ENCODE measurements at places on chromosomes 5 and 9.
A peak's percentile ranks its signal among the peaks of the same experiment; 100 is the strongest.

DNA sequence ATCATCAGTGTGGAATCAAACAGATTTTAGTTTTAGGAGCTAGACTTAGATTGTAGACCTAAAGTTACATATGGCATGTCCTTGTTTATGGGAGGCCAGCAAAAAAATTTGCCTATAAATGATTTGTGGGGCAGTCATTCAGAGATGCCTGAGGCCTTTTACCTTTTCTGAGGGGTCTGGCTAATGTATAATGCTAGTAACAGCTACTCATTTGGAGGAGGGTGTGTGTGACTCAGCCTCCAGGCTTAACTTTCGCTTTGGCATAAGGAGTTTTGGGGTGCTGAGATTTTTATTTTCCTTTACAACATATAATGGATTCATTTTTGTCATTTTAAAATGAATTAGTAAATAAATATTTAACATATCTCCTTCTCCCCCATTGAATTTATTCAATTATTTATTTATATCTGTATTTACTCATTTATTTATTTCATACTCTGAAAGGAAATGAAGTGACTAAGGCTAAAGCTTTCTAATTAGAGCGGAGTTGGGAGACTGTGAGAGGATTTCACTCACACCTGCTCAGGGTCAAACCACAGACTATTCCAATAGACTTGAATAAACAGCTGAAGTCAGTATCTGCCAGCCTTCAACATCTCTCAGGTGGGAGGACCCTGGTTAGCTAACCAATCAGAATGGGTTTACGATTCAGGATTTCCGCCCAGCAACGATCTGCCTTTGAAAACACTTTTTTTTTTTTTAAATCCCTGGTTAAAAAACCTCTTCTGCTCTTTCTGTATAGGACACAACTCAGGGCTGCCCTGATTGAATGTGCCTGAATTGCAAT, 487.5 kb upstream of the SGCD start:
- no peak for DNase-seq

GRCh38 chr5:29462241-29462640, 1731.2 kb upstream of the CDH6 start:
- DNase-seq: no peak

GRCh38 chr5:127471211-127471610, 46.2 kb upstream of the PRRC1 start:
- no peak for DNase-seq

- no peak for DNase-seq
Measured at GRCh38 chr9:38107811-38108304, 38.8 kb upstream of the SHB start.

DNA sequence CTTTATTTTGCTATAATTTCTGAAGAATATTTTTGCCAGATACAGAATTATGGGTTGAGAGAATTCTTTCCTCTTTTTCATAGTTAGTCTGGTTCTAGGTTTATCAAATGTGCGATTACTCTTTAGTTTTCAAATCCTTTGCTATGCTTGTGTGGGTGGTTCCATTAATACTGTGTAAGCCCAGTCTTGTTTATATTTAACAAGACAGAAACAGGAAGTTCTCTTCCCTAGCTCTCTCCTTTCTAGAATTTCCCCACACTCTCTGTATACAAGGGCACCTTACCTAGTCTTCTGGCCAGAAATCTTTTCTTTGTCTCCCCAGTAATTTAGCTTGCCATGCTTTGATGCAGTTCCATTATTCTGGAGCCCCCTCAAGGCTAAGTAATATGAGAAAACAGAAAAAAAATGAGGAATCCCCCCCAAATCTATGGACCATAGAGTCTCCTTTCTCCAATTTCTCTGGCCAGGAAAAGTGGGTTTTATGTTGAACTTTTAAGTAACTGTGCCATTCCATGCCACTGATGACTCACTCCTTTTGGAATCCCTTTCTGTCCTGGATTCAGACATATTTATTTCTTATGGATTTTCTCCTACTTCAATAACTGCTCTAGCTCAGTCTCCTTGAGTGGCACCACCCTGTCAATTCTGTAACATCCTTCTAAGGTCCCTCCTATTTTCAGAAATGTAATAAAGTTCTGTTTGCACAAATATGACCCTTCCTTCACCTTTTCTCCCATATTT, 1714.1 kb downstream of the EFNA5 start:
- DNase-seq: peak; percentile 31

DNA sequence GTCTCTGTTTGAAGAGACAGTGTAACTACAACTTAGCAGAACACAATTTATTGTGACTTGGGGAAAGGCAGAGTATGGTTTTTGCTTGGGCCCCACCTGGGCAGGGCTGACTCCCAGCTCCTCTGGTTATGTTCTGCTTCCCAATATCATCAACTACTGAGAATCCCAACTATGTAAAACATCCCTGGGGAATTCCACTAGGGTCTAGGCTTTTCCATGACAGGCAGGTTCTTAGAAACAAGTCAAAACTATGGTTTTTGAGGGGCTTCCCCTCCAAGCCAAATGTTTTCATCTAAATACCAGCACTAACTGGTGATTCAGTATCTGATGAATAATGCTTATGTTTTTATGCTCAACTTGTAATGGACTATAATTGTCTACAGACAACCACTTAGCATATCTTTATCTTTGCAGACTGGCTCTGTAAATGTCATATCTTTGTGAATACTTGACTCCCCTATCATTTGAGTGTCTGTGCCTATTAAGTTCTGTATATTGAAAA, 409.5 kb downstream of the PDE4D start:
- peak; percentile 28 for DNase-seq

- DNase-seq: no peak
Measured at GRCh38 chr5:187042-187431, 4.3 kb upstream of the LRRC14B start.

GRCh38 chr5:78530342-78531096, 118.1 kb downstream of the LHFPL2 start:
- DNase-seq: peak; percentile 76

GRCh38 chr9:131126059-131126426, 657 bp downstream of the NUP214 start:
- no peak for DNase-seq

GRCh38 chr9:133967024-133967741, 24.9 kb downstream of the VAV2 start:
- no peak for DNase-seq

DNA sequence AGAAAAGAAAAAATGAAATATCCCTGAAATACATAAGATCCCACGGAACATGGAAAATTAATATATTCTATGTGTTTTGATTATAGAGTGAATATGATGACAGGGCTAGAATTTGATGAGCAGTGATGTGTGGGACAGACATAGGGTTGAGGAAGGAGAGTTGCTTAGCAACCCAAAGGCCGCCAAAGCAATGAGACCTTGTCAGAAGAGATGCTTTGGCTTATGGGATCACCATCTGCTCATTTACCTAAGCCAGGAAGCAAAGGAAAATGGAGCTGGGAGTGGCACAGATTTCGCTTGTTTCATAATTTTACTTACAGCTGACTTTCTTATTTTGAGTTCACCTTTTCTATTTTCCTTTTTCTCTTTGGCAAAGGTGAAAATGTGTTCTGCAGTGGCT, 20.9 kb upstream of the HAPLN1 start:
- no peak for DNase-seq

- no peak for DNase-seq
Measured at GRCh38 chr5:52760695-52761366, 26.9 kb upstream of the ITGA1 start.

DNA sequence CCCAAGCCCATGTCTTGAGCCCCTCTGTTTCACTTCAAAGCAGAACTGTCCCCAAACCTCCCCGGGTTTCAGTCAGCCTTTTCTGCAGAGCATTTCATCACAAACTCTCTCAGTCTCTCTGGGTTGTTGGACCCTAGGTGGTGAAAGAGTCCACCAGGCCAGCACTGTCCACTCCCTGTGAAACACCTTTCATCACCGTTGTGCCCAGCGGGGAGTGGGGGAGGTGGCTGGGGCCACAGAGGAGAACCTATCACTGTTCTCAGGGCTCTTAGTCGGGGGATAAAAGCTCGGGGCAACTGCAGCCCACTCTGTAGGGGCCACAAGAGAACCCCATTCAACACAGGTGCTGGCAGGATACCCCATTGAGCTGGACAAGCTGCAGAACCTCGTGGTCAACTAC, 5.4 kb upstream of the RABL6 start:
- no peak for DNase-seq

DNA sequence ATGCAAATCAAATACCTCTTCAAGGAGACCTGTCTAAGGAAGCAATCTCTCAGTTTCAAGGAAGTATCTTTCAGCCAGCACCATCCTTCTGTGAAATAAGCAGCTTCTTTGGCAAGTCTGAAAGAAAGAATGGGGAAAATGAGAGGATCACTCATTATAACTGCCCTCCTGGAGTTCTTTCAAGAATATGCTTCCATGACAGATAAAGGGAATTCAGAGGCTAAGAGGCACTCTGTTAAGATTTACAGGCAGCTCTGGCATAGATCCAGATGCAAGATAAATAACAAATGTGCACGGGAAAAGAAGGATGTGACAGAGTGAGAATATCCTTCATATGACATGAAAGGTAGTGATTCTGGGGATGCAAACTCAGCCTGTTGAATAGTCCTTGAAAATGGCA, 348.2 kb upstream of the CCNG1 start:
- no peak for DNase-seq

DNA sequence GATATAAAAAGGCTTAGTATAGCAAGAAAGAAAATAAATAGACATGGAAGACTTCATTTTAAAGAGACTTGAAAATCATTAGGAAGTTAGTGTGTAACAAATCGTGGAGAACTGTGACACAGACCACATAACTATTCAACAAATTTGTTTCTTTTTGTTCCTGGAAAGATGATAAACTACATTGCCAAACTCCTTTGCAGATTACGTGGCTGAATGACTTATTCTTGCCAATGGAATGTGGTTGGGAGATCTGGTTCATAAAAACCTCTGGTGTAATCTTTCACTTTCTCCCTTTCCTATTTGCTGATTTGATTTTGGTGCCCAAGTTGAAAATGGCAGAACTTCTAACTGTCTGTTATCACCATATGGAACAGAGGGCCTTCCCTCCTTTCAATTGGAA, 328.9 kb upstream of the MEF2C start:
- DNase-seq: peak; percentile 92

- no peak for DNase-seq
Measured at GRCh38 chr5:14235872-14236271, 92.7 kb downstream of the TRIO start.

DNA sequence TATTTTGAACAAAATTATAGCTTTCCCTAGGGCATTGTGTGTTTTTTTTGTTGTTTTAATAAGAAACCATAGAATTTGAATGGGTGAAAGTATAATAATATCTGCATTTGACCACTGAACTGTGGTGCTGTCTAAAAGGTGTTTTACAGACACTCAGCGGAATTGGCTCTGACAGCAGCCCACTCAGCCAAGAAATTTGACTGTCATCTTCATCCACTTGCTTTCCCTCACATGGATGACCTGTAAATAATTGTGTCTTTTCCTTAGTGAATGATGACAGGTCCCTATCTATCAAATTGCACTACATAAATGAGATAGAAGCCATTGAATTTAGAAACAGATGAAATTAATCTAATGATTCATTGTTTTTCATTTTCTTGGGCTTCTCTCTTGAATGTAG, 150.0 kb downstream of the PAM start:
- DNase-seq: no peak

DNA sequence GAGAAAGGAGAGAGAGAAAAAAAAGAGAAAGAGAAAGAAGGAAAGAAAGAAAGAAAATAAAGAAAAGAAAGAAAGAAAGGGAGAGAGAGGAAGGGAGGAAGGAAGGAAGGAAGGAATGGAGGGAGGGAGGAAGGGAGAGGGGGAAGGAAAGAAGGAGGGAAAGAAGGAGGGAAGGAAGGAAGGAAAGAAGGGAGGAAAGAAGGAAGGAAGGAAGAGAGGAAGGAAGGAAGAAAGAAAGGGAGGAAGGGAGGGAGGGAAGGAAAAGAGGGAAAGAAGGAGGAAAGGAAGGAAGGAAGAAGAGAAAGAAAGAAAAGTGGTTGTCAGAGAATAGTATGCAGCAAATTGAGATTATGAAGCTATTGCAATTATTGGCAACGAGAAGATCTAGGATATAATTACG, 49.9 kb upstream of the NIPBL start:
- no peak for DNase-seq

DNA sequence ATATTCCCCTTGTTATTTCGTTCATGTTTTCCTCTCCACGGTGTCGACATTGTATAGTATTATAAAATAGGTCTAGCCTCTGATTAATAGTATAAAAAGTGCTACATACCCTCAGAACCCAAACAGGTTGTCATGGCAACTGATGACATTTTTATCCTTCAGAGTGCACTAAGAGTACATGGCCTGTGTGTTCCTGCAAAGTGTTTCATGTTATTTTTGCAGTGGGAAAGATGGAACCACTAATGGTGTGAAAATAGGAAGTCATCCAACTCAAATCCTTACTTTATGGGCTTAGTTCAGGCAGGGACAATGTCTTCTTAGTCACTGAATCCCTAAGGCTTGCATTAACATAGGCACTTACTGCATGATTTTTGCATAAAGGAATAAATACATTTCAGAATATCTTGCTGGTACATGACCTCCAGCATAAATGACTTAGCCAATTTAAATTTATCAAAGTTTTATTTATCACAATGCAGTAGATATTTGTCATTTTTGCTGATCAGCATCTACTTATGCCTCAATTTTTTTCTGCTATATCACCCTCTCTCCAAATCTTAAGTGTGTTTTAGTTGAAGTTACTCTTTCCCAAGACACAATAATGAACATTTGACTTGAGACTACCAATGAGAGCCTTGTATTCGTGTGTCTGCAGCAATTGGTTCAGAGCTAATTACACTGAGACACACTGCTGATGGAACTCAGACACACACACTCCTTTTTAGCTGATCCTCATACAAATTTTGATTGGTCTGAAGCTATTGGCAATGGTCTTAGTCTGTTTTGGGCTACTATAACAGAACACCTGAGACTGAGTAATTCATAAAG, 243.7 kb downstream of the KCTD16 start:
- DNase-seq: no peak

DNA sequence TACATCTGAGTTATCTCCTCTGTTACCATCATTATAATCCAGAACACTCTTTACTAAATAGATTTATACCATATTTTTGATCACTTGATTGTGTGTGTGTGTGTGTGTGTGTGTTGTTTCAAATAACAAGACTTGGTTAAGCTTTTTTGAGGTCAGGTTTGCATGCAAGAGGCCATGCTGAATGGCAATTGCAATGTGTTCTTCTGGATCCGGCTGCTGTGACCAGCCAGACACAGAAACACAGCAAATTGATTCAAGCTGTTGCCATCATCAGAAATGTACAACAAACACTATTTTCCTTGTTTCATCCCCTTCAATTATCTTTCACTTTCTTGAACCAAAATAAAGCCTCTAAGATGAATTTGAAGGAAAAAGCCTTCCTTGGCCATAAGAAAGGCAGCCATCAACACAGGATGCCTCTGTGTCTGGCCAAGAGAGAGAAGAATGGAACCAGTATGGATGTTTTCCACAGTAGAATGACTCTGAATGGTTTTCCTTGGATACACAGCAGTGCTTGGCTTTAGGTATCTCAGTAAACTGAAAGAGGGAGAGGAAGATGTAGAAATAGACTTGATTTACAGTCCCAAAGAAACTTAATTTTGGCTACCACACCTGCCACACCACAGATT, 53.9 kb downstream of the DPYSL3 start:
- DNase-seq: no peak
